Fibroblast of skin of abdomen (primary cell): ENCODE measurements at places on chromosomes 16 and 17.

DNA sequence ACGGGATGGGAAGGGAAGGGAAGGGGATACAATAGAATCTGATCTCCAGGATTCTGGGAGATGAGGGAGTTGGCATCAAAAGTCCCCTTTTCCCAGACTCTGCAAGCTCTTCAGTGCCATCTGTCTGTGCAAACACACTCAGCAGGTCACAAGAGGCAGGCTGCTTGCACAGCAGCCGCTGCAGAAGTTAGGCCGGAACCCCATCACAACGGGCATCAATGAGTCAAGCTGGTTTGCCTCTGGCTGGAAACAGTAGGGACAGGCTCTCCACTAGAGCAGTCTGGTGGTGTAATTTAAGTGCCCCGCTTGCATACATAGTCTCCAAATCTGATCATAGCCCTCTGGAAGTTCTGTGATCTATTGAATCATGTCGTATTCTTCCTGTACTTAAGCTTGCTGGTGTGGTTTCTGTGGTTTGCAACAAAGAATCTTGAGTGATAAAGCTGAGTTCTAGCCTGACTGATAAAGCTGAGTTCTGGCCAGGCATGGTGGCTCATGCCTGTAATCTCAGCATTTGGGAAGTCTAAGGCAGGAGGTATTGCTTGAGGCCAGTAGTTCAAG lies 33.7 kb upstream of the KDM8 start:
- peak; percentile 74 for DNase-seq

DNA sequence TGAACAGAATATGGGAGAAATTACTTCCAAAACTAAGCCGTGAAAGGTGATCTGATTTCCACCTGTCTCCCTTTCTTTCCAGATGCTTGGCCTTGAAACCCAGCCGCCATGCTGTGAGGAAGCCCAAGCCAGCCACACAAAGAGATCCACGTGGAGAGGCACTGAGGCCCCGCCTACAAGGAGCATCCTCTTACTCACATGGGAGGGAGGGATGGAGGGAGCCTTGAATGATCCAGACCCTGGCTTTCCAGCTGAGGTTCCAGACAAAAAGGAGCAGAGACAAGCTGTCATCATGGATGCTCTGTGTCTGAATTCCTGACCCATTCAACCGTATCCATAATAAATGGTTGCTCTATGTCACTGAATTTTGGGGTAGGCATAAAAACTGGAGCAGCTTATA lies 48.9 kb upstream of the HAPSTR1 start:
- DNase-seq, result no peak

DNA sequence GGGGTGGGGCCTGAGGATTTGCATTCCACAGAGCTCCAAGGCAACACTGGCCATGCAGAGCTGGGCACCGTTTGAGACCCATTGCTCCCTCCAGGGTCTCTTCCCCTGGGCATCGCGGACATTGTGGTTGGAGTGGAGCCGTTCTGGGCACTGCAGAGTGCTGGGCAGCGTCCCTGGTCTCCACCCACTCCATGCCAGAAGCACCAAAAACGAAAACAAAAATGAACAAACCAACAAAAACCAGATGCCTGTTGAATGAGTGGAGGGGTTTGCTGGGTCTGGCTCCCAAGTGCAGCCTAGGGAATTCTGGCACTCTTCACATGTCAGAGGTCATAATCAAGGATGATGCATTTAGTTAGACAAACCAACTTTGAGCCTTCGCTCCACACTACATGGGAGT lies 17.9 kb downstream of the WNT9B start:
- DNase-seq, result no peak

GRCh38 chr17:27944546-27945332 lies 51.6 kb upstream of the LYRM9 start:
- DNase-seq, result no peak

DNA sequence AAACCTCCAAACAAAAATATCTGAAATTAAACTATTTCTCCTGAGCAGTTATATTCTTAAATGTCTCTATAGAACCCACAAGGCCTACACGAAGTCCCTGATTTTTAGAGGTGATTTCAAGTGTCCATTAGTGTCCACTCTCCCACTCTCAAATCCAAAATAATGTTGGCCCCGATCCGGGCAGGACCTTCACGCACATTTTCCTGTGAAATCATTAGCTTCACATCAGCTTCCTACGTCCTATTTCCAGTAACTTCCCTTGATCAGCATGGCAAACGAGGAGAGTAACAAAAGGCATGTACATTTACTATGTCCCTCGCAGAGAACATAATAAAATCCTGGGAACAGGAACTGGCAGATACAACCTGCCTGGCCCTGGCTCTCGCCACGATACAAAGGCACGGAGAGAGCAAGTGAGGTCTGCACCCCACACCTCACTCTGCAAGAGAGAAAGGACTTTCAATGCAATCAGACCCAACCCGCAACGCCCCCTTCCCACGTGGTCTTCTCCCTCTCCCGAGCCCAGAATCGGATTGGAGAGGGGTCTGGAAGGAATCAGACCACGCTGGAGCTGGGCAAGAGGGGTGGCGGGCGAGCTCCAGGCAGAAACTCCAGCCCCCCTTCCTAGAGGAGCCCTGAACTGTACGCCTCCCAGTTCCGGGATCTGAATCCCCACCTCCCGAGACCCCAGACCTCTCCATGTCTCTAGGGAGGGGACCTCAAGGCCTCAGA lies 17.5 kb upstream of the C17orf78 start:
- DNase-seq, result peak; percentile 54

DNA sequence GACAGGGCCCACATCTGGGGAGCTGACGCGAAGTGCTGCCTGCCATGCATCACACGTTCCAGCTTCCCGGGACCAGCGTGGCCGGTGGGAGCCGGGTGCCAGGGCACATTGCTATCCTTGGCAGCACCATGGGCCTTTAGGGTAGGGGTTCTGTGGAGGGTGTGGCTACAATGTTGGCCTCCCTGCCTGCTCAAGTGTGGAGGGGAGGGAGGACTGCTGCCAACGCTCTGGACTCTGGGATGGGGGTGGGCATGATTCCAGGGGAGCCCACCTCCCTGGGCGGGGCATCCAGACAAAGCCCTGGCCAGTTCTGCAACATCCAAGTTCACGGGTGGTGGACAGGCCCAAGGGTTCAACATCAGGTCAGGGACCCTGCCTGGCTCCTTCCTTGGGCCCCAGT lies 13.9 kb downstream of the GRB7 start:
- DNase-seq, result no peak

GRCh38 chr17:80034791-80035686 lies 633 bp downstream of the TBC1D16 start:
- DNase-seq, result peak; percentile 33

DNA sequence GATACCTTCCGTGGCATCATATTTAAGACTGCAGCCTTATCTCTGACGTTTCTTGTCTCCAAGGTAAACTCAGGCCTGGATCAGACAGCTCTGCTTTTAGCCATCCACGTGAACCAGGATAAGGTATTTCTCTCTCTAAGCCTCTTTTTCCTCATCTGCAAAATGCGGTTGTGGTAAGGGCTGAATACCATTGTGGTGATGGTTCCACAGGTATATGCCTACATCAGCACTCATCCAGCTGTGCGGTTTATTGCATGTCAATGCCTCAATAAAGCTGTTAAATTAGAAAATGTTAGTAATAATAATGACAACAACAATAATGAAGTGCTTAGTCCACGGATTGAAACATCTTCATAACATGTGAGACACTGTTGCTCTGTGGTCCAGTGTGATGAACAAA lies 104.4 kb downstream of the GRIN2A start:
- no peak for DNase-seq

GRCh38 chr17:63692195-63692816 lies 7.6 kb downstream of the LIMD2 start:
- no peak for DNase-seq

- DNase-seq, result no peak
These were observed 23.6 kb downstream of the BAHCC1 start for GRCh38 chr17:81418710-81419318.

- DNase-seq, result no peak
These were observed 40.2 kb downstream of the GRB2 start for GRCh38 chr17:75365009-75365930.

- DNase-seq, result no peak
These were observed 4.4 kb downstream of the PITPNM3 start for GRCh38 chr17:6551869-6552531.

- DNase-seq, result no peak
These were observed 9.5 kb upstream of the GALK1 start for GRCh38 chr17:75774471-75774990.

GRCh38 chr17:6523330-6523729 lies 33.0 kb downstream of the PITPNM3 start:
- DNase-seq, result peak; percentile 21

GRCh38 chr16:2043667-2044451 lies 3.8 kb downstream of the NTHL1 start:
- DNase-seq, result no peak

DNA sequence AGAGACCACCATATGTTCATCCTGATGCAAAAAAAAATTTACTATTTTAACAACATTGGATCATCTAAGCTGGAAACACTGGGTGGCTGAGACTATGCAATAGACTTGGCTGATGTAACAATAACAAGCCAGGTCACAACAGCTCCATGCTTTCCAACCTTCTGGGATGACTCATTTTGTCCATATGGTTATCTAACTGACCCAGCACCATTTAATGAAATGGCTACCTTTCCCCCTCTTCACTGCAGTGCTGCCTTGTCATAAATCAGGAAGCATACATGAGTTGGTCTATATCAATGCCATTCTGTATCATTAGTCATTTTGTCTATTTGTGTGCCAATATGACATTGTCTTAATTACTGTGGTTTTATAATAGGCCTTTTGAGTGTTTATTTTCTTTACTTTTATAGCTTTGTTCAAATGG lies 217.6 kb upstream of the KCNJ16 start:
- DNase-seq, result peak; percentile 85

DNA sequence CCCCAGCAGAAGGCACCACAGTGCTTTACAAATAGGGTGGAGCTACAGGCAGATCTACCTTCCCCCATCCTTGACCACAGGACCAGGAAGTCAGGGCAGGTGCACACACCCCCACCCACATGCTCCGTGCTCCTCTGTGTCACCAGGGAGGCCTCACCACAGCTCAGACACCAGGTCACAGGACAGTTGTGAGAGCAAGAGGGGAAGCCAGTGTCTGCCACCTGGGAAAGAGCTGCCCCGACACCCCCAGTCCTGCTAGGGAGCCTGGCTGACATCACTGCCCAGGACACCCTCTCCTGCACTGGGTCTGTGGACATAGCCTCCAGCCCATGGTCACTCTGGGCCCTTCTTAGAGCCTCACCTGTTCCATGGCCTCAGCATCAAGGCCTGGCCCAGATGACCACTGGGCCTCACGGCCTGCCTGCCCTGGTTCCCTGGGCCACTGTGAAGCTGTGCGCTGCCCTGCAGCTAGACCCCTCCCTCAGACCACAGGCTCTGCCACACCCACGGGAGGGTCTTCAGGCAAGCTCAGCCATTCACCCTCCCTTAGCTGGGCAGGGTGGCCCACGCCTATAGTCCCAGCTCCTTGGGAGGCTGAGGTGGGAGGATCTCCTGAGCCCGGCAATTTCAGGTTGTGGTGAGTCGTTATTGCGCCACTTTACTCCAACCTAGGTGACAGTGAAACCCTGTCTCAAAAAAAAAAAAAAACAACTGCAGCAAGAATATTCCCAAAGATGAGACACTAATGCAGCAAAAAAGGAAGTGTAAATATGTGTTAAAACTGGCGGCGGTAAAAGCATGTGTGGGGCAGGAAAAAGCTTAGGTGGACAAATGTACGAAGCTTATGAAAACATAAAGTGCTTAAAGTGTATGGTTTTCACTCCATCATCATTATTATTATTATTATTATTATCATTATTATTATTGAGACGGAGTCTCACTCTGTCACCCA lies 14.2 kb downstream of the POLR3K start:
- no peak for DNase-seq

- no peak for DNase-seq
These were observed 85.1 kb downstream of the LITAF start for GRCh38 chr16:11501632-11502031.

DNA sequence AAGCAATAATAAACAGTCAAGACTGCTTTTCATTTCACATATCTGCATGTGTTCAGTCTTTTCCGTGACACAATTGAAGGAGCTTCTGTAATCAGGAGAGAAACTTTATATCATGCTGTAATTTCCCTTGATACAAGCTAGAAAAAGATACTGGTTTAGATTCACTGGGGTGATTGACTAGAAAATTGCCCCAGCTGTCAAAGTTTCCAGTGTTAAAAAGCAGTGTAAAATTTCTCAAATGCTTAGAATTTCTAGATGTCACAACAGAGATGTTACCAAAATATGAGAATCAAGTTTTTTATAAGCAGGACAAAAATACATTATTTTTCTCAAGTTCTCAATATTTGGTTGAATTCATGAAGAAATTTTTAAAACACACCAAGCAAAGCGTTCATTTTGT lies 292.4 kb upstream of the HSBP1 start:
- no peak for DNase-seq

DNA sequence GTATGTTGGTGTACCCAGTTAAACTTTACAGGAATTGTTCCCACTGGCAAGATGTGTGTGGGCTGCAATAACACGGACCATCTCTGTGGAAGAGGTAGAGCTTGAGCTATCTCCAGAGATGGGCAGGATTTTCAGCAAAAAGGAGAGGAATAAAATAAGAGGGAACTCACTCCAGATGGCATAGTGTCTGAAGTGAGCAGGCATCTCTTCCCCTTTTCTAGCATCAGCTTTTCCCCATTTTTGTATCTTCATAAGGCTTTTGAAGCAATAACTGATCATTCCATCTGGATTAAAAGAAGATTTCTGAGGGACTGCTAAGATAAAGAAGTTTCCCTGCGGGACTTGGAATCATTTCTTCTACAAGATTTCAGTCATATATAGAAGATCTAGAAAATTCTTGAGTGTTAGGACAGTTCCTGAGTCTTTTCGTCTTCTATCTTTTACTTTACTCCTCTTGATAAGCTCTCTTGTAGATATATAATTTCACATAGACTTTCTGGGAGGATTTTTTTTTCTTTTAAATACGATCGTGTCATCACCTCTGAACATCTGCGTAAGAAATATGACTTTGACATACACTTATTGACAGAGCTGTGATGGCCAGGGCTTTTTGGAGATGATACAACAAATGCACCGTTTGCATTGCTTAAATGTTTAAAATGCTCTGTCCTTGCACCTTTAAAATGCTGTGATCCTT lies 2.1 kb downstream of the CPD start:
- no peak for DNase-seq

- no peak for DNase-seq
These were observed 2.0 kb upstream of the KRT13 start for GRCh38 chr17:41507315-41507880.

GRCh38 chr16:19379838-19380237 lies 37.8 kb upstream of the TMC5 start:
- no peak for DNase-seq

DNA sequence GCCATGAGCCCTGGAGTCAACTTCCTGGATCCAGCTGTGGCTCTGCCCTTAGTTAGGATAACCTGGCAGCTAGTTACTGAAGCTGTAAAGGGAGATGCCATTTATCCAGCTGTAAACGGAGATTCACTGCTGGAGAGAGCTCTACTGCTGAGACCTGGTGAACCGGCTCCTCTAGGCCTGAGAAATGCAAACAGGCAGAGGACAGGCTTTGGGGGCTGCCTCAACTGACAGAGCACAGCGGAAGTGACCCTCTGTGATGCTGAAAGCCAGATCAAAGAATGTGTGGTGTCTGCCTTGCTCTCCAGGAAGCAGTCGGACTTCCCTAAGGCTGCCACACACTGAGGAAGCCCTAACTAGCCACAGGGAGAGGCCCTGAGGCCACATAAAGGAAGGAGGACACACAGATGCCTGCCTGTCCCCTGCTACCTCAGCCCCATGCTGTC lies 21.9 kb upstream of the GPRC5C start:
- DNase-seq, result no peak
